ENCODE measurements at places on chromosomes 5 and 9.

- DNase-seq = no peak
Observed at GRCh38 chr5:176447591-176447977, 601 bp upstream of the FAF2 start.

GRCh38 chr5:133117166-133117911 lies 65.5 kb downstream of the HSPA4 start:
- DNase-seq = no peak

DNA sequence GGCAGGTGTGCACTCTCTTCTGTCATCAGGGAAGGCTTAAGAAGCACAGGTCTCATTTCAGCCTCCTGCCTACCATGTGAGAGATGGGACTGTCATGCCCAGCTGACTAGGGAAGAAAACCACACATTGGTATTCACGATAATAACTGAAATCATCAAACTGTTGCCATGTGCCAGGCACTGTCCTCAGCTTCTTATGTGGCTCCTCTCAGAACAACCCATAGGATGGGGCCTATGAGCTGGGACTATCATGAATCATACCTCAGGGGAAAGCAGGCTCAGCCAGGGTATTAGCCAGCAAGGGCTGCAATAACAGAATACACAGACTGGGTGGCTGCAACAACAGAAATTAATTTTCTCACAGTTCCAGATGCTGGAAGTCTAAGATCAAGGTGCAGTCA lies 3.3 kb downstream of the AFAP1L1 start:
- no peak for DNase-seq

DNA sequence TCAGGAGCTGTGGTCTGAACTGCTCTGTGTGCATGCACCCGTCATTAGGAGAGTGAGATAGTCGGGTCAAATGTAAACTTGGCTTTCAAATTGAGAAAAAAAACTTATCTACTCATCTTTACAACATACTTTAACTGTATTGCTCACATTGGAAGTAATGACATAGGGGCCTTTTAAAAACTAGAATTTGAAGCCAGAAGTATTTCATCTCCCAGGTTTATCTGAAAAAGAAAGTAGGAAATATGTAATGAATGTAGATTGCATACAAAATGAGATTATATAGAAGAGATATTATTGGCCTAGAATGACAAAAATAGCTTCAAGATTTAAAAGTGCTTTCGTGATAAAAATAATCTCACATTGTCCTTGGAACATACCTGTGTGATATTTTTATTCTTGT lies 24.3 kb downstream of the RGS7BP start:
- DNase-seq = no peak

- no peak for DNase-seq
Observed at GRCh38 chr9:92438900-92439526, 14.7 kb upstream of the OMD start.

Measured in activated T-cell treated with anti-CD3 and anti-CD28 coated beads, Interleukin-2, amount 50 U/mL, for 24 hours (primary cell).